Activated naive CD8-positive, alpha-beta T cell treated with anti-CD3 and anti-CD28 coated beads for 36 hours (primary cell): ENCODE measurements at places on chromosomes 2 and 18.

- DNase-seq: no peak
Measured at GRCh38 chr2:185245806-185246205, 492.8 kb upstream of the FSIP2 start.

- DNase-seq: no peak
Measured at GRCh38 chr2:218869064-218869463, 9.5 kb downstream of the WNT6 start.

DNA sequence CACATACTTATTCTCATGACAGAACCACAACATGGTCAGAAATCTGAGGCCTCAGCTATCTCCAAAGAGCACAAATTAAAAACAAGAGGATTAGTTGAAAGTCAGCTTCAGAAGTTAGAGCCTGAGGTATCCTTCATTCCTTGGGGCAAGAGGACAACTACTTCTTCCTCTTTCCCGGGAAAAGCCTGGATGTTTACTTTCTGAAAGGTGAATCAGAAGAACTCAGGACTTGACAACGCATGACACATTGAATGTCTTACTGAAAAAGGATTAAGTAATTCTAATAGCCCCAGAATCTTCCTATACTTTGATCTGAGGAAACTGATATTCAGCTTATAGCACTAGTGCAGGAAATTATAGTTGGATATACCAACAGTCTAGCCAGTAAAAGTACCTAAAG, 573.2 kb downstream of the METTL4 start:
- DNase-seq: no peak

DNA sequence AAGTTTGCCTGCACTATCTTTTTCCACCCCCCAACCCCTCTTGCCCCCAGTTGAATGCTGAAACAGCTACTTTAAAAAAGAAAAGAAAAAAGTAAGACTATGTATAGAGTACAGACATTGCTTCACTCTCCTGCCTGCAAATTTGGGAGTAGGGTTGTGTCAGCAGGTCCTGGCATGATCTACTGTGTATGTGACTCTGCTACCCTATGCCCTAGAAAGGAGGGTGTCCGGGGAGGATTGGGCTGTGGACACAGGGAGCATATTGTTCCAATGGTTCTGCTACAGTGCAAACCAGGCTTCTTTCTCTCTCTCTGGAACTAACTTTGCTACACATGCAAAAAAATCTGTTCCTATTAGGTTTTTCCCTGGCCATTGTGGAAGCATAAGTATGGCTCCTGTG, 9.9 kb upstream of the ZEB2 start:
- DNase-seq: no peak

- DNase-seq: no peak
Measured at GRCh38 chr18:24561369-24561965, 101.0 kb downstream of the HRH4 start.

DNA sequence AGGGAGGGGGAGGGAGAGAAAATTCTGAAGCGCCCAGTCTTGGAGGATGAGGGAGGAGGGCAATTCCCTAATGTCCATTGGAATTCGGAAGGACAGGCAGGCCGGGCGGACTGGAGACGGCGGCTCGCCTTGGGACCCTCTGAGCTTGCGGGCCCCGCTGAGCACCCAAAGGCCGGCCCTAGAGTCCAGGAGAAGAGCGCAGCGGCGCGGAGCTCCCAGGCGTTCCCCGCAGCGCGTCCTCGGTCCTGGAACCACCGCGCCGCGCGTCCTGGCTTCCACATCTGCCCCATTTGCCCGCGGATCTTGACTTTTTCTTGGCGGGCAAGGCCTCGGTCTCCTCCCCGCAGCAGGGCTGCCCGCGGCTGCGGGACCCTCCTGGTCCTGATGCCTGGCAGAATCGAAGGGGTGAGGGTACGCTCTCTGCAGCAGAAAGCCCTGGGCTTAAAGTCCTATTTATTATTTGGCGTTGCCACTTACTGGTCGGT, 675 bp upstream of the MLPH start:
- DNase-seq: no peak

DNA sequence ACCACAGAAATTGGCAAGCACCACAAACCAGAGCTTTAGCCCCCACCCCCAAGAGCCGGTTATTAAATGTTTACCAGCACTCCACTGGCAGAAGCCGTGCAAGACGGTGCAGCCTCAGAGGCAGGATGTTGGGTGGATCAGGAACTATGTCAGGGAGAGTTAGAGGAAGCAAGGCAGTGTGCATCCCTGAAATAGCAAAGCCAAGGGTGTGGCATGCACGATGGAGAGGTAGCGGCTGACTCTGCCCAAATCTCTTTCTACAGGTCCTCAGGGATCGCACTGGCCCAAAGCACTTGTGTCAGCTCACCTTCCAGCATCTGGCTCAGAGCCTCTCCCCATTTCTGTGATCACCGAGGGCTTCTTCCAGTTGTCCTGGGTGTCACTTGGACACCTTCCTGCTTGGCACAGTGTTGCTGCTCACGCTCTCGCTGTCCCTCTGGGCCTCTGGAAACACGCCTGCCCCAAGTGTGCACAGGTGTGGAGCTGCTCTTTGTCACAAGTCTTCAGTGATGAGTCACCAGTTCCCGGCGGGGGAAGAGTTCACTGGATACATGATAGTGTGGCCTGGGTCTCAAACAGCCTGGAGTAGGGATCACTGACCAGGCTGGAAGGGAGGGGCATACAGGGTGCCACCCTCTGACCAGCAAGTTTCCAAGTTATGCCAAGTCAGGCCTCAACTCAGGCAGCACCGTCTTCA, 17.3 kb upstream of the B3GNT7 start:
- DNase-seq: no peak

DNA sequence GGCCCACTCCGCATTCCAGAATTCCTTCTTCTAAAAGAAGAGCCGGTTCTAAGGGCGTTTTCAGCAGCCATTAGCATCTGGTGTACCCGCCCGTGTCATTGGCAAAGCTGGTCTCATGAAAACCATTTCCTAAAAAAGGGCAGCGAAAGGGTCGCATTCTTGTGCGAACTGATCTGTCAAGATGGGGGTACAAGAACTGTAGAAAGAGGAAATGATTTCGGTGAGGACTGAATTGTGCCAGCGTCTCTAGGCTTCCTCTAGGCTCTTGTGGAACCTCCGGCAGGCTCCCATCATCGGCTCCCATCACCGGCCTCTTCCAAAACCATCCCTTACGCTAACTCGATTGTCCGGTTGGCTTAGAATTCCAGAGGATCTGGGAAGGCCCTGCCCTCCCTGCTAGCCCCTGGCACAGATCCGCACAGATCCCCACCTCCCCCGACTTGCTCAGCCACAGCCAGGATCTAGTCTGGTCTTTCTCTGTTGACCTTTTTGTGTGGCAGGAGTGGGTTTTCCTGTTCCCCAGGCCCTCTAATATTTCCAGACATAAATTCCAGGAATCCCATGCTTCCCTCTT, 1.3 kb downstream of the RAB31 start:
- no peak for DNase-seq

DNA sequence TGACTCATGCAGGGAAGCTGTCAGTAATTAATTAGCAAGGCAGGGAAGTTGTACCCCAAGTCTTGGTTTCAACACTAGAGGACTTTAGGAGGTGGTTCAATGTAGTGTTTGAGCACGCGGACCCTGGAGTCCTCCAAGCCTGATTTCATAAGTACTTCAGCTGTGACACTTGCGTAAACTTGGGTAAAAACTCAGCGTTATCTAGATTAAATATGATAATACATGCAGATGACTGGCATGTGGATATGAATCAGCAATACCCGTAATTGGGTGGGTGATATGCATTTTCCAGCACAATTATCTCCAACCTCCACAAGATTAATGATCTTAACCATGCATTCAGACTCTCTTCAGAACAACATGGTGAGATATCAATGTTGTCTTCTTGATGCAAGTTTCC, 5.2 kb downstream of the UGT1A7 start:
- DNase-seq: no peak

- DNase-seq: no peak
Measured at GRCh38 chr2:221006084-221006483, 566.0 kb downstream of the EPHA4 start.

GRCh38 chr2:160940699-160941098, 219.5 kb upstream of the TANK start:
- DNase-seq: no peak

GRCh38 chr18:34283506-34283905, 58.8 kb upstream of the NOL4 start:
- DNase-seq: no peak

DNA sequence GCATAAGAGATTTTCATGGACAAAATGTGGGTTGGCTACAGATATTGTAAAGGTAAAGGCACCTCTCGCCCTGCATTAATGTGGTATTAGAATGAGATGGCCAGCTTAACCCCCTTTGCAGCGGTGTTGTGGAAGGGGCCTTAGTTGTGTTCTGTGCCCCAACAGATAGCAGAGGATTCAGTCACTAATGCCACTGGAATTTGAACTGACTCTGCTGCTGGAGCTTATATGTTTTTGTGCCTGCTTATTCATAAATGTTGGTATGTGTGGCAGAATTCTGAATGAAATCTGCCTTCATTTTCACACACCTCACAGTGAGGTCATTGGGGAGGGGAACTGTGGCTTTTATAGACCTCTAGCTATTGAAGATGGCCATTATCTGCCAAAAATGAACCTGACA, 90.7 kb upstream of the ITGA6 start:
- DNase-seq: no peak

DNA sequence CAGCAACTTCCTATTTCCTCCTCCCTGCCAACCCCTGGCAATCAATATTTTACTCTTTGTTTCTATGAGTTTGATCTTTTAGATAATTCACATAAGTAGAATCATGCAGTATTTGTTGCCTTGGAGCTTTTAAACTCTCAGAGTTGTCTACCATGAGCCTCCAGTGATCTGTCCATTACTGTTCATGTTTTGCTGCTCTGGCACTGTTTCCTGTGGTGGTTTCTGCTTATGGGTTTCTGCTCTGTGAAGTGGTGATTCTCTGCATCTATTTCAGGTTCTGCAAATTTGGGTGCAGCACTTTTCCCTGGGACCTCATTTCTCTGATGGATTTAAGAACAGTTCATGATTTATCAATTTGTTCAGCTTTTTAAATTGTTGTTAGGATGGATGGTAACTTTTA, 908.1 kb upstream of the FANCL start:
- DNase-seq: no peak

DNA sequence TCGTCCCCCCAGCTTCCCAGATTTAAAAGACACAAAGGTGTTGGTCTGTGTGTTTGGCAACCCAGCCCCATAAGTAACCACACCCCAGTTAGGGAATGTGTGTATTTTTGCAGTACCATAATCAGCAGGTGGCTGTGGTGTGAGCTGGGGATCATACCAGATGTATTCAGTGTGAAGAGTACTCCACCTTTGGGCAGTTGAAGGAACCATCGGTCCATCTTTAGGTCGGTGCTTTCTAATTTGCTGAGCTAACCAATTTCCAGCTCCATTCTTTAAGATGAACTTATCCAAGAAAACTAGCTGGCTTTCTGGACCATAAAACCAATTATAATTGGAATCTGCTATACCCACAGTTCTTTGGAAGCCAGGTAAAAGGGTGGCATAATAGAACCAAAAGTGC, 3.2 kb downstream of the DSEL start:
- no peak for DNase-seq

DNA sequence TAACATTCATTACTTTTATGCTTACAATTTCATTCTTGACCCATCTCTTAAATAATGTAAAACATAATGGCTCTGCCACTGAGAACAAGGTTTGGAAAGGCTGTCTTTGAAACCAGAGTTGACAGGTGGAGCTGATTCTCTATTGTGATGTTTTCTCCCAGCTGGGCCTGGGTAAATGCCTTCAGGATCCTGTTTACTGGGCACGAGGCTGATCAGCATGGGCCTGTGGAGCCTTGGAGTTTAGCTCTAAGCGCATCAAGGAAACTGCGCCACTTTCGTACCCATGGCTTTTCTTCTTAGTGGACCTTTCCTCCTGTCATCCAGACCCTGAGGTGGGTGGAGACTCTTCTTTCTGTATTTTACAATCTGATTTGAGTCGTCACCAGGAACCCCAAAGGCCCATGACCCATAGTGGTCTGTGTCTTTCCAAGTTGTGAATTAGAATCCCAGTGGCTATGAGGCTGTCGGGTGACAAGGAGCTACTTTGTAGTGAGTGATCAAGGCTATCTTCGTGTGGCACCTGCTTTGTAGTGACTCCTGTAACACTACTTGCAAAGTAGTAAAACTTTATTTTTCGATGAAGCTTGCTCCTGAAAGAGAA, 123.1 kb downstream of the LPIN1 start:
- DNase-seq: no peak

DNA sequence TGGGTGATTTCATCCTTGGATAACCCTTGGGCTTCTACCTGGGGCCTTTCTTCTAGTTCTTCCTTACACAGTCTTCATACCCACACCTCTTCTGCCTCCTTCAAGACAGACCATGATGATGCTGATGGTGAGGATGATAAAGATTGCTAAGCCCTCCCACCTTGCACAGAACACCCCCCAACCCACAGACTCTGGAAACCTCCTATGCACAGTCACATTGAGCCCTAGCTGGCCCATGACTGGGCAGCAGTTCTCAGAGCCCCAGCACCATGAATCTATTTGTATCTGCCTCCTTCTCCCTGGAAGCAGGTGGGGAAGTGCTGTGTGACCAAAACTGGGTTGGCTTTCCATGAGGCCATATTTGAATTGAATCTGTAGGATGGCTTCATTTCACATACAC, 99.8 kb downstream of the EN1 start:
- DNase-seq: no peak

GRCh38 chr2:238459081-238459629, 32.4 kb downstream of the ASB1 start:
- no peak for DNase-seq

DNA sequence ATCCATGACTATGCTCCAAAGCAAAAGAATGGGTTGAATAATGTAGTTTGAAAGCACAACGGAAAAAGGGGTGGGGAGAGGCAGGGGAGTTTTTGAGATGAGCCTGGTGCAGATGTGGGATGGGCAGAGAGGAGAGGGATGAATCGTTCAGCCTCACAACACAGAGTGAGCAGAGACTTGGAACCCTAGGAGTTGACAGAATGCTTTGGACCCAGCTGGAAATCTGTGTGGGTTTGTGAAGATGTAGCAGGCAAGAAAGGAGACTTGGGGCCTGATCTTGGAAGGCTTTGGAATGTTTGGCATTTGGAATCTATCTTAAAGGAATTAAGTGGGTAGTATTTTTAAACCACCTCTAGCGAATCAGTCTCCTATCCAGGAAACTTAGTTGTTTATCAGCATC, 66.0 kb upstream of the KCTD1 start:
- DNase-seq: no peak

DNA sequence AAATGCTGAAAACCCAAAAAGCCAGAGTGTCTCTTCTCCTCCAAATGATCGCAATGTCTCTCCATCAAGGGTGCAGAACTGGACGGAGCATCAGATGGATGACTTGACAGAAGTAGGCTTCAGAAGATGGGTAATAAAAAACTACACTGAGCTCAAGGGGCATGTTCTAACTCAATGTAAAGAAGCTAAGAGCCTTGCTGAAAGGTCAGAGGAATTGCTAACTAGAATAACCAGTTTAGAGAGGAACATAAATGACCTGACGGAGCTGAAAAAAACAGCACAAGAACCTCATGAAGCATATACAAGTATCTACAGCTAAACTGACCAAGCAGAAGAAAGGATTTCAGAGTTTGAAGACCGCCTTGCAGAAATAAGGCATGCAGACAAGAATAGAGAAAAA, 9.7 kb upstream of the POLE4 start:
- DNase-seq: no peak
